ENCODE measurements at places on chromosomes 13 and 19. TPM values are rescaled to one million over a fixed set of nuclear protein-coding genes. Genes with fewer than 3 reads are reported as not detected.

The PBX4 gene
- total RNA-seq = 4.5 TPM

The LIN7B gene
- 6.5 TPM for total RNA-seq

GRCh38 chr19:15259907-15260306 is 27.7 kb upstream of the EPHX3 start:
- peaks cover 5% of the 10 kb centered on the region for H3K4me1 ChIP-seq
- H3K27ac ChIP-seq = no peak overlapping the region
- no peak overlapping the region for H3K4me3 ChIP-seq
- no peak for ATAC-seq
- peaks cover 100% of the 10 kb centered on the region for H3K36me3 ChIP-seq
- no peaks in the 10 kb centered on the region for H3K27me3 ChIP-seq

DNA sequence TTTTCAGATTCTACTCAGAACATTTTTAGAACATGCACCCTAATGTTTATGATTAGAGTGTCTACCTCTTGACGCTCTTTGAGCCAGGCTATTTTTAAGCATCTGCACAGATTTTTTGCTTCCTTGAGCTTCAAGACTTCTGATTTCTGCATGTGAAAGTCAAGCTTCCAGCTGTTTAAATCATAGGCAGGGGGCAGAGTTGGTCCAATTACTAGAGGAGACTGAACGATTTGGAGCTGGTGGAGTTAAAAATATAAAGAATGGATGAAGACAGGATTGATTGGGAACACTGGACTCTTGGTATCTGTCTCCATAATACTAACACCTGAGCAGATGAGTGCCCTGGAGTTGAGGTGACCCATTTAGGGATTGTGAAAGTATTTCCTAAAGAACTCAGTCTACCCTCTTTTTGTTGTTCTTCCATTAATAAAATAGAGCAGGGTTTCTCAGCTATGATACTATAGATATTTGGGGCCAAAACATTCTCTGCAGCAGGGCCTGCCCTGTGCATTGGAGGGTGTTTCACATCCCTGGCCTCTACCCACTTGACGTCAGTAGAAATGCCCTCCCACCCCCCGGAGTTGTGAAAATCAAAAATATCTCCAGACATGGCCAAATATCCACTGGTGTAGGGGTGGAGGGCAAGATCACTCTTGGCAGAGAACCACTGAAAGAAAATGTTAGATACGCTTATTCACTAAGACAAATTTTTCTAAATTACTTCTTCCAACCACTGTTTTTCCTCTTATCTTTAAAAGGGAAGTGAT is 160.1 kb downstream of the COG6 start:
- no peaks in the 10 kb centered on the region for H3K36me3 ChIP-seq
- peak; percentile 8 for ATAC-seq
- no peaks in the 10 kb centered on the region for H3K4me1 ChIP-seq
- H3K27me3 ChIP-seq = no peaks in the 10 kb centered on the region
- no peak overlapping the region for H3K27ac ChIP-seq

- no peaks in the 10 kb centered on the region for H3K4me1 ChIP-seq
- H3K36me3 ChIP-seq = peaks cover 57% of the 10 kb centered on the region
- no peak for ATAC-seq
- H3K27ac ChIP-seq = no peak overlapping the region
- no peaks in the 10 kb centered on the region for H3K27me3 ChIP-seq
These were observed 34.5 kb upstream of the SMAD9 start for GRCh38 chr13:36954542-36954941.

DNA sequence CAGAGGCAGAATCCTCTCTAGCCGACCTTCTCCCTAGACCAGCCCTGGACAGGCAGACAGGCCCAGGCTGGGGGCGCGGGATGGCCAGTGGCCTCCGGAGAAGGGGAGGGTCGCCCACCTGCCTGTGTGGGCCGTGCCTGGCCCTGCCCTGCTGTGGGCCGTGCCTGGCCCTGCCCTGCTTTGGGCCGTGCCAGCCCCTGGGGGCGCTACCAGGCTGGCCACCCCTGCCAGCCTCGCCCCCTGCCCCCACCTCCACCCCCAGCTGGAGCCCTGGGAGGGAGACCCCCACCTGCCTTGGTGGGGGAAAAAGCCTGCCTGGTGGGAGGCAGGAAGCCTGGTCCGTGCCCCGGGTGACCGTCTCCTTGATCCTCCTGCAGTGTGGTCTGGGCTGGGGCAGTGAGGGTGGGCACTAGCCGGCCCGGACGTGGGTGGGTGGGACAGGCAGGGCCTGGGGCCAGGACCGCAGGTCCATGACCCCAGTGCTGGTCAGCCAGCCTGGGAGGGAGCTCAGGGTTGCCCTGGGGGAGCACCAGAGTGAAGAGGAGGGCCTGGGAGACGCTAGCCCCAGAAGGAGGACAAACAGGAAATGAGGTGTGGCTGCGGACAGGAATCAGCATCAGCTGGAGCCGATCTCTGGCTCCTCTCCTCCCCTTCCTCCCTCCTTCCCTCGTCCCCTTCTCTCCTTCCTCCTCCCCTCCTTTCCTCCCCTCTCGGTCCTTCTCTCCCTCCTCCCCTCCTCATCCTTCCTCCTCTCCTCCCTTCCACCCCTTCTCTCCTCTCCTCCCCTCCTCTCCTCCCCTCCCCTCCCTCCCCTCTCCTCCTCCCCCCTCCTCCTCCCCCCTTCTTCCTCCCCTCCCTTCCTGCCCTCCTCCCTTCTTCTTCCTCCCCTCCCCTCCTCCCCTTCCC is 5.1 kb upstream of the MKNK2 start:
- no peaks in the 10 kb centered on the region for H3K27me3 ChIP-seq
- peak overlapping the region; percentile 53 for H3K4me3 ChIP-seq
- no peaks in the 10 kb centered on the region for H3K4me1 ChIP-seq

DNA sequence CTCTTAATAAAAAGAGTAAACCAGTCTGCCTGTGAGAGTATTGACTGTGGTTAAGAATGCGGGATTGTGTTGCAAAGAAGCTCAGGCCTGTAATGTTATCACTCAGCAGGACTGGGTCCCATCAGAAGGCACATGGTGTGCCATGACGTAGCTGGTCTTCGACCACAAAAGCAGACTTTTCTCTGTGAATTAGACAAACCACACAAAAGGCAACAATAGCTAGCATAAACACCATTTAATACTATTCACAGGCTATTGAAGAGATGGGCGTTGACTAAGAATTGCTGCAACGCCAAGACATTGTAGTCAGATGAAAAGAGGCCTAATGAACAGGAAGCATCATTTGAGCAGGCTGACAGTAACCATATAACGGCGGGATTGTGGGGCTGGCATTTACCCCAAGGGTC is 235.6 kb upstream of the SOX21 start:
- H3K36me3 ChIP-seq = no peaks in the 10 kb centered on the region
- H3K4me1 ChIP-seq = no peaks in the 10 kb centered on the region
- H3K27ac ChIP-seq = no peak overlapping the region
- no peak for ATAC-seq
- H3K4me3 ChIP-seq = no peak overlapping the region

- no peak overlapping the region for H3K27ac ChIP-seq
- no peaks in the 10 kb centered on the region for H3K4me1 ChIP-seq
- peaks cover 17% of the 10 kb centered on the region for H3K27me3 ChIP-seq
These were observed 152.4 kb downstream of the SHISA2 start for GRCh38 chr13:25899464-25899863.

DNA sequence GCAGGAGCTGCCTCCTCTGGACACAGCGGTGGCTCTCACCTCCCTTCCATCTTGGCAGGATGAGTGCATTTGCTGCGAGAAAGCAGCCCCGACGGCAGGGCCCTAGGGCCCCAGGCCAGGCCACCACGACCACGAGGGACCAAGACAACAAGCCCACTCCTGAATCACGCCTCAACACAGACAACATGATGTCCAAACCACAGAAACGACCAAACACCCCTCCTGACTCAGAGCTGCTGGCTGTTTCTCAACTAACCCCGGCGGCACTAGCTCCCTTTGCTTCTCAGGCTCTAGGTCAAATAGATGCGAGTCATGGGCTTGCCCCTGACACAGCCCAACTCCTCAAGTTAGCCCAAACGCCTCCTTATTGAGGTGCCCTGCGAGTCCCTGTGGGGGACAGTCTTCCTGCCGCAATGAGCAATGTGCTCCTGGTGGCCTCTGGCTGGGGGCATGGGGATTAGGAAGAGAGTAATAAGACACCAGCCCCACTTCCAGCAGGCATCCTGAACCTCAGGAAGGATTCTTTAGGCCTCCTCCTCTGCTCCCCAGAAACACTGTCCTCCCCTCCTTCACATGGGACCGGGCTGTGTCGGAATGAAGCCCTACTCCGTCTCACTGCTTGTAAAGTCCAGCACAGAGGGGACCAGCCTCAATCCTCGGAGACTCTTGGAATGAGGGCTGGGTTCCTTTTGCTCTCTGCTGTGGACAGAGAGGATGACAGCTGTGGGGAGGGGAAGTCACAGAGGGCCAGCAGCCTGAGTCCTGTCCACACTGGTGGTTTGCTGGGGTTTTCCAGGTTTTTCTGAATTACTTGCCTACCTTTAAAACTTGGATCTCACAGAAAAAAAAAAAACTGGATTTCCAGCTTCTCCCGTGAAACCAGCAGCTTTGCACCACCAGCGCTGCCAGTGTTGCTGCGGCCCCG is 6.9 kb upstream of the ATF5 start:
- H3K27ac ChIP-seq = no peak overlapping the region
- no peaks in the 10 kb centered on the region for H3K4me1 ChIP-seq
- no peaks in the 10 kb centered on the region for H3K36me3 ChIP-seq

DNA sequence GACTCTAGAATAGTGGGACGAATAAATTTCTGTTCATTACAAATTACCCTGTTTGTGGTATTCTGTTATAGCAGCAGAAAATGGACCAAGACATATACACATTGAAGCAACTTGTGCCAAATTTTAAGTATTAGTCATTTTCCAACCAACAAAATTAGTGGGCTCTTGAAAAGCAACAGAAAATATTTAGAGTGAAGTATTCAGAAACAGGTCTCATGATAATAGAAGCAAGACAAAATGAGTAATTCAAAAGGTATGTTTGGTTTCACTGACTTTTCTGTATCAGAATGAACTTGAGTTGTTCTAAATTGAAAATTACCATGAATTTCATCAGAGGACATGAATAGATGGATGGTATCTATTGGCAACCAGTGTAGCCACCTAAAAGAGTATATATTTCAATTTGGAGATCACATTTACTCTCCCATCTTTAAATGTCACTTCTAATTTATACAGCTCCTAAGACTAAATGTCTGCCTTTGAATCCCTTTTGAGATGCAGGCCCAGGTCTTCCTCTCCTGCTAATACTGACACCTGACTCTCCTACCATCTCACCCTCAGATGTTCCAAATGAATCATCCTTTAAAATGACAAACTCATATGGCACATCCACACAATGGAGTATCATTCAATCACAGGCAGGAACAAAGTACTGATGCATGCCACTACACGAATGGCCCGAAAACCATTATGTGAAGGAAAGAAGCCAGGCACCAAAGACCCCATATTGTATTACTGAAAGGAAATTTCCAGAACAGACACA is 40.7 kb upstream of the DOCK9 start:
- H3K4me3 ChIP-seq = no peak overlapping the region
- ATAC-seq = no peak
- H3K4me1 ChIP-seq = no peaks in the 10 kb centered on the region
- no peaks in the 10 kb centered on the region for H3K36me3 ChIP-seq
